ENCODE measurements at places on chromosomes 1 and 21.

DNA sequence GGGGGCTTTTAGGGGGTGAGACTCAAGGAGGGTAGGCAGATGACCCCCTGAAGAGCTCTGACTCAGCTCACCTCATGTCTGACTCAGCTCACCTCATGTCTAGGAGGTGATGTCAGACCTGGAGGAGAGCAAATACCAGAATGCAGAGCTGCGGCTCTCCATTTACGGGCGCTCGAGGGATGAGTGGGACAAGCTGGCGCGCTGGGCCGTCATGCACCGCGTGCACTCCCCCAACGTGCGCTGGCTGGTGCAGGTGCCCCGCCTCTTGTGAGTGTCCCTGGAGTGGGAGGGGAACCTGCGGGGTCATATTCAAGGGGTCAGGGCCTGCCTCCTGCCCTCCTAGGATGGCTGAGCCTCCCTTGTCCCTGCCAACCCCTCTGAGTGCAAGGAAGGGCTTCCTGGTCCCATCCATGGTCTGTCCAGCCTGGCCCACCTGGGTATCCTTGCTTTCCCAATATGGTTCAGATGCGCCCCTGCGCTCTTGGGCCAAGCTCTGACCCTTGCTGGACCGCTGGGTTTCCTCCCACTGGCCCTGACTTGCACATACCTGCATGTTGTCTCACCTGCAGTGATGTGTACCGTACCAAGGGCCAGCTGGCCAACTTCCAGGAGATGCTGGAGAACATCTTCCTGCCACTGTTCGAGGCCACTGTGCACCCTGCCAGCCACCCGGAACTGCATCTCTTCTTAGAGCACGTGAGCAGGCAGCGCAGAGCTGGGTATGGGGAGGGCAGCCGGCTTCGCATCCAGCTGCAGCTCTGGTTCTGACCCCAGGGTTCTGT lies 9.1 kb downstream of the AMPD2 start:
- DNase-seq, result no peak

DNA sequence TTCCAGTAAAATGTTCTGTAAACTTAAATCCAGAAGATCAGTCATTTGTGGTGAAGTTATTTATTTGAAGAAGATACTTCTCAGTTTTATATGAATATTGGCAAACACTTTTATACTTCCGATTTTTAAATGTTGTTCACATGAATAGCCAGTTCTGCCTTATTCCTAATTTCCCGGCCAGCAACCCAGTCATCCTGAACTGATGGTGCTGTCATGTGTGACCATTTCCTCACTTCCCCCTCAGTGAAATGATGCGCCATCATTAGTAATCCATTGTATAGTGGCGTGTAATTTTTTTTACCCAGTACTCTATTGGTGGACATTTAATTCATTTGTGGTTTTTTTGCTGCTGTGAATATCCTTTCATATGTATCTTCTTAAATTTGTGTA lies 16.4 kb downstream of the GPSM2 start:
- no peak for DNase-seq

DNA sequence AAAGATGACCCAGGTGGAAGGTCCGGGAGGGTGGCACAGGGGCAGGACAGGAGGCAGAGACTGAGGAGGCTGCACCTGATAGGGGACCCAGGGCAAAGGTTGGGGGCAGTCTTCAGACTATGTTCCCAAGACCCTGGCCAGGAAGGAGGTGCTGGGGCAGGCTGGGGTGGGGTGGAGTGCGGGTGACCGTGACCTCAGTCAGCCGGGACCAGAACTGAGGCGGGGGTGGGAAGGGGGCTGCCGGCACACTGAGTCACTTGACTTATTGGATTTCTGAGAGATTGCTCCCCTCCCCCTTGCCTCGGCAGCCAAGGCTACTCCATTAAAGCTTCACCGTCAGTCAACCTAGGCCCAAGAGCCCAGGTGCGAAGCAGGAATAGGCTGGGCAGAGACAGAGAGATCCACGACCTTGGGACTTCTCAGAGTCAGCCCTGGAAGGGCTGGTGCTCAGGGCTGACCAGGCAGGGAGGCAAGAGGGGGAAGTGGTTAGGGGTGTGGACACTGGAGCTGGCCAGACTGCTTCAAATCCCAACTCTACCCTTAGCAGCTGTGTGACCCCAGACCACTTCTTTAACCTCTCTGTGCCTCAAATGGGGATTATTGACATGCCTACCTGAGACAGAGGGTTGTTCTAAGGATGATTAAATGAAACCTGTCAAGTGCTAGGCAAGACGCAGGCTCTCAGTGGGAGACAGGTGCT lies 47.9 kb upstream of the LAPTM5 start:
- DNase-seq, result no peak

DNA sequence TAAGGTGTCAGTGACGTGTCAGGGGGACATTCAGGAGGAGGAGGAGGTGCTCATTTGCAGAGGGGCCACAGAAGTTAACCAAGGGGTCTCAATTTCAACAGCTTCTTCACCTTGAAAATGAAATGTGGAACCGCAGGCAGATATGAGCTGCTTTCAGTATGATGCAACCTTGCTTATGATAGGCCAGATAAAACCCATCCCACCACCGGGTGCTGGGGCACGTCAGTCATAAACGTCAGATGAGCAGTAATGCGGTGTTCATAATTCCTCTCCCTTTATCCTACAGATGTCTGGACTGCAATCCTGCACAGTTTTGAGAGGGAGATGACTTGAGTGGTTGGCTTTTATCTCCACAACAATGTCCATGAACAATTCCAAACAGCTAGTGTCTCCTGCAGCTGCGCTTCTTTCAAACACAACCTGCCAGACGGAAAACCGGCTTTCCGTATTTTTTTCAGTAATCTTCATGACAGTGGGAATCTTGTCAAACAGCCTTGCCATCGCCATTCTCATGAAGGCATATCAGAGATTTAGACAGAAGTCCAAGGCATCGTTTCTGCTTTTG lies 1.7 kb downstream of the PTGFR start:
- no peak for DNase-seq

GRCh38 chr1:27634177-27634984 lies 604 bp downstream of the FGR start:
- no peak for DNase-seq

DNA sequence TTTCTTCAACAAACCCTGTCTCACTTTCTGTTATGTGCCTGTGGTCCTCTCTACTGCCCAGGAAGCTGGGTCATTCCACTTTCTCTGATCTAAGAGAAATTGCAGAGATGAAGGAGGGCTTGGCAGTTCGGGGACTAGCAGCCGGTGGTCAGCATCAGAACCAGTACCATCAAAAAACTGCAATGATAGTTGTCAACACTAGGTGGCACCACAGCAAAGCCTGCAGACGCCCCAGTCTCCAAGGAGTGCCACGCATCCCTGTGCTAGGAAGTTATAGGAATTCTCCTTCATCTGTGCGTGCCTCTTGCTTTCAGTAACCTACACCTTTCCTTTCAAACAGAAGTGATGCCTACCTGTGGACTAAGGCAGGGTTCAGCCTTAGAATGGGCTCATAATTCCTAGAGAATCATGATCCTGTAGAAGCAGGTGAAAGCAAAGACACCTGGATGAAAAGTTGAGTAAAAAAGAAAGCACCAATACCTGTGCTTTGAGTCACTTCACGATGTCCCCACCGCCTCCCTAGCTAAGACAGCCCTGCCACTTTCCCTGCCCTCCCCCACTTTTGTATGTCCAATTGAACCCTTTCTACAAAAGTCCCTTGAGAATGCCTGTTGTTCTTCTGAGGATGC lies 129.2 kb downstream of the ADAMTS1 start:
- no peak for DNase-seq

DNA sequence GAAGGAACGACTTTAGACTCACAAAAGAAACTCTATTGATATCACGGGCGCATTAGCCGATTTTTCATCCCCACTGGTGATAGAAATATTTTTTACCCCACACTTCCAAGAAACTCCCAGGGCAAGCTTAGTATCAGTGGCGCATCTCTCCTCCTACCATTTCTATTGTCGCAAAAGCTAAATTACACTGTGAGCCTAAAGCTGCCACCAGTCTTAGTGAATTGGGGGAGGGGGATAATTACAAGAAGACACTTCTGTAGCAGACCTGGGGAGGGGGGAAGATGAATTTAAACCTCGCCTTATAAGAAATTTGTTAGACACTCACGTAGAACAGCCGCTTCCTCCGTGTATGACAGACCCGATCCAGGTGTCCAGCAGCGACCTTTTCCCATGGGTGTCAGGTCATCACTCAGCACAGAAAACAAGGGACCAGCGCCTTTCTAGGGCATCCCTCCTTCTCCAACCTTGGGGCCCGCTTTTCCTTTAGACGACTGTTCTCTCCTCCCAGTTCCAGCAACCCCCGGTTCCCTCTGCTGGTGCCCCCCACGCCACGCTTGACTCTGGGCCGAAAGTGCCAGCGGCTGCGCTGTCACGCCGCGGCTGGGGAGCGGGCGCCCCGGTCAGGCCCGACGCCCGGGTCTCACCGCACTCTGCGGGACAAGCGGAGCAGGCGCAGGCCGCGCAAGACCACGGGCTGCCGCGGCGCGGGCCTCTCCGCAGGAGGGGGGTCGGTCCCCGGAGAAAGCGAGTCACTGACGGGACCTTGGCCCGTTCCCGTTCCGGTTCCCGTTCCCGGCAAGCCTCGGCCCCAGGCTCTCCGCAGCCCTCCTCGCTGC lies 821 bp downstream of the PHC2 start:
- DNase-seq, result no peak

- DNase-seq, result no peak
Observed at GRCh38 chr21:17542371-17543011, 29.6 kb downstream of the CXADR start.

DNA sequence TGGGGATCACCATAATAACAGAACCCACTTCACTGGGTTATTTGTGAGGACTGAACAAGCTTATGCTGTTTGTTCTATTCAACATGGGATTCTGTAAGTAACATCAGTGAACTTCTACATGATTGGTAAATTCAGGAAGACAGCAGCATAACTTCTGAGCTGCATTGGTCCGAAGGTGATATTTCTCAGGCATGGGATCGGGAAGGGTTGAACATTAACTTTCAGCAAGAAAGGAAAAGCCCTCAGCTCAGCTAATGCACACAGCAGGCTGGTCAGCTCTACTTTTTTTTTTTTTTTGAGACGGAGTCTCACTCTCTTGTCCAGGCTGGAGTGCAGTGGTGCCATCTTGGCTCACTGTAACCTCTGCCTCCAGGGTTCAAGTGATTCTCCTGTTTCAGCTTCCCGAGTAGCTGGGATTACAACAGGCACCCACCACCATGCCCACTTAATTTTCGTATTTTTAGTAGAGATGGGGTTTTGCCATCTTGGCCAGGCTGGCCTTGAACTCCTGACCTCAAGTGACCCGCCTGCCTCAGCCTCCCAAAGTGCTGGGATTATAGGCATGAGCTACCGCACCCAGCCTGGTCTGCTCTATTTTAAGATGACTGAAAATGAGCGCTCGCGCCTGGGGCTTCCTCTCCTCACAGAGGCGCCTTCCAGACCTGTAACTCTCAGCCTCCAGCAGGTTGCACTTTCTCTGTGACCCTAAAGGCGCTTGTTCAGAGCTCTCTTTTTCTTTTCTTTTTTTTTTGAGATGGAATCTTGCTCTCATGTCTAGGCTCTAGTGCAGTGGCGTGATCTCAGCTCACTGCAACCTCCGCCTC lies 42.2 kb downstream of the ECE1 start:
- DNase-seq, result no peak

DNA sequence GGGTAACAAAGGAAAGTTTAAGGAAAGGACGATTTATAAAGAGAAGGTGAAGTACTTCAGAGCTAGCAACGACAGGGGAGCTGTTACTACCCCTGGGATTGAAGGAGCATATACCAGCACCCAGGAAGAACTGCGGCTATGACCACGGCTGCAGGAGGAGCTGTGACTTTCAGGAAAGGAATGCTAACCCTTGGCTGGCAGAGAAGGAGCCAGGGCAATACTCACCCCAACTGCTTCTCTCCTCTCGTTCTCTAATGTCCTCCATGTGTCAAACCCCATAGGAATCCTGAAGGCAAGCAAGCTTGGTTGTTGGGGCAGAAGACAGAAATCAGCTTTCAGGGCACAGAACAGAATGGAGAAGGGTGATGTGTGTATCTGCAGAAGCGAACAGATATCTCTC lies 120.5 kb downstream of the TMEM53 start:
- no peak for DNase-seq

DNA sequence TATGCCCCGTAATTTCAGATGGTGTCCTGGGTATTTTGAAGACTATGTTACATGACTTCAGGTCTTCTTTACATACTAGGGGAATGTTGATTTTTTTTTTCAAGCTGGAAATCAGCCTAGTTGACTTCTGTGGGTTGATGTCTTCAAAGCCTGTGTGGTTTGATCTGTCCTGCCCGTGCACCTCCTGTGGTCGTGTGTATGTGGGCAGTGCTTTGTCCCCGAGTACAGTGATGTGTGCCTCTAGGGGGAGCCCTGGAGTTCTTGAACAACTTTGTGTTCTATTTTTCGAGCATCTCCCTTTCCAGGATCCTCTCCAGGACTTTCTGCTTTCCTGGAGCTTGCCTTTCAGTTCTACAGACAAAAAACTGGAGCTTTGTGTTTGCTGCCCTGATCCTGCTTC lies 28.9 kb downstream of the OBSCN start:
- no peak for DNase-seq

DNA sequence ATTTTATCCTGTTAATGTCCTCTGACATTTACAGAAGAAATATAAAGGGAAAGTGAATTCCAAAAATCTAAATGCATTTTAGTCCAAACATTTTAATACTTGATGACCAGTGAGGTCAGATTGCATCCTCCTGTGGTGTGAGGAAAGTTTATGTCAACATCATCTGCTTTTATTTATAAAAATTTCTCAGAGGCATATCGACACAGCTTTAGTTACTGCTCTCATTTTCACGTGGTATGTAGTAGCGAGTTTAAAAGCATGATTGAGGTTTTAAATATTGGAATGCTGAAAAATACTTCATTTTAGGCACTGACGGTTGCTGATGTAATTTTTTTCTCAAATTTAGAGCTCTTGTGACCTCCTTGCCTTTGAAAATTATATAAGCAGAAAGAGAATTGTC lies 234.8 kb downstream of the HMCN1 start:
- DNase-seq, result no peak

- no peak for DNase-seq
Observed at GRCh38 chr1:228849011-228849541, 113.8 kb downstream of the RHOU start.

DNA sequence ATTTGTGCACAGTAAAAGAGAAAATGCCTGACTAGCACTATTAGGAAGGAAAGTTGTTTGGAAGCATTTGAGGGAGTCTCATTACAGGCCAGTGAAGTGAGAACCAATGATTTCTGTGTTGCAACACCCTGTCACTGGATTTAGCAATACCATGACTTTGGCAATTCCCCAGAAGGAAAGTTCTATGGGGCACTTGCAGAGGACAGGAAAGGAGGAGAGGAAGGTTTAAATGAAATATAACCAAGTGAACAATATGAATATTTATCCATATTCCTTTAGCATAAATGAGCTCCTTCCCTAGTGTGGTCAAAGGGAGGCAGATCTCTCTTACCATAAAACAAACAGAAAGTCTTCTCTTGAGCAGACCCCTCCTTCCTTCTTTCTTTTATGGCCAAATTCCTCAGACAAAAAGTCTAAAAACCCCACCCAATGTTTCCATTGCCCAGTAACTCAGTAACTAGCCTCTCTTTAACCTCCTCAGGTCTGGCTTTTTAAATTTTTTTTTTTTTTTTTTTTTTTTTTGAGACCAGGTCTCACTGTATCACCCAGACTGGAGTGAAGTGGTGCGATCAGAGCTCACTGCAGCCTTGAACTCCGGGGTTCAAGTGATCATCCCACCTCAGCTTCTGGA lies 5.5 kb downstream of the TLR5 start:
- no peak for DNase-seq

- DNase-seq, result no peak
Observed at GRCh38 chr1:19044471-19044870, 88.0 kb upstream of the IFFO2 start.

Measured in D721Med (cell line).